Activated CD8-positive, alpha-beta T cell treated with anti-CD3 and anti-CD28 coated beads for 36 hours (primary cell): ENCODE measurements at places on chromosomes 6 and 20. TPM values are rescaled to one million over a fixed set of nuclear protein-coding genes. Genes with fewer than 3 reads are reported as not detected.

SLC4A11 gene
- 1.8 TPM for total RNA-seq

ADAT2 gene
- total RNA-seq, result 35.9 TPM

ERVFRD-1 gene
- not detected for total RNA-seq

MUC21 gene
- total RNA-seq, result not detected

FILIP1 gene
- total RNA-seq, result 0.07 TPM

QRSL1 gene
- total RNA-seq, result 20.8 TPM

LST1 gene
- 40.4 TPM for total RNA-seq

DTD1 gene
- total RNA-seq, result 53.5 TPM

DNA sequence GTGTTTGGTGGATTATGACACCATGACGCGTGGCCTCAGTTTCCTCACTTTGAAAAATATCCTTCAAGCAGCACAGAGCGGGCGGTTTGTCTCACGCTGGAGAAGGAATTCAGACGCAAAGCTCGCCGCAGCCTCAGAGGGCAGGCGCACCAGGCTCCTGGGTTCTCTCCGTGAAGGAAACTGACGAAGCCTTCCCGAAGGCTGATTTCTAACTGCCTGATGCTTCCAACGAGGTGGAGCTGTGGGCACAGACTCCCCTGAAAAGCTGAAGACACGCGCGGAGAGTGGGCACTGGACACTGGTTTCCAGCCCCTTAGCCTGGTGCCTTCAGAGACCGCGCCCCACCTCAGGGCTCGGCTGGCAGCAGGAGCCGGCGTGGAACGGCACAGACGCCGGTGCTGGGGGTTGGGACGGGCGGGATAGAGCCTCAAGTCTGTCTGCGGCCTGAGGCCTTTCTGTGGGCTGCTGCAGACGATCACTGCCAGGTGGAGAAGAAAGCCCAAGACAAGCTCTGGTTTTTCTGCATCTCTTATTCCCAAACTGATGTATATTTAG lies 56.1 kb downstream of the DACT2 start:
- no peak overlapping the region for H3K4me3 ChIP-seq
- no peaks in the 10 kb centered on the region for H3K4me1 ChIP-seq
- H3K27ac ChIP-seq, result no peak overlapping the region
- no peaks in the 10 kb centered on the region for H3K27me3 ChIP-seq
- no peak for DNase-seq

GRCh38 chr20:37907677-37908401 lies 4.9 kb downstream of the VSTM2L start:
- no peak overlapping the region for H3K27ac ChIP-seq
- H3K36me3 ChIP-seq, result no peaks in the 10 kb centered on the region
- H3K4me3 ChIP-seq, result no peak overlapping the region
- peaks cover 11% of the 10 kb centered on the region for H3K4me1 ChIP-seq
- peaks cover 48% of the 10 kb centered on the region for H3K27me3 ChIP-seq
- no peak for DNase-seq

GRCh38 chr20:19908576-19908975 lies 108.6 kb upstream of the NAA20 start:
- no peak overlapping the region for H3K4me3 ChIP-seq
- H3K27me3 ChIP-seq, result peaks cover 1% of the 10 kb centered on the region
- no peak overlapping the region for H3K27ac ChIP-seq
- H3K36me3 ChIP-seq, result no peaks in the 10 kb centered on the region
- no peak for DNase-seq
- no peaks in the 10 kb centered on the region for H3K4me1 ChIP-seq

GRCh38 chr20:44204156-44204831 lies 6.3 kb downstream of the OSER1 start:
- peaks cover 37% of the 10 kb centered on the region for H3K36me3 ChIP-seq
- peaks cover 55% of the 10 kb centered on the region for H3K4me1 ChIP-seq
- no peak for DNase-seq
- no peaks in the 10 kb centered on the region for H3K27me3 ChIP-seq
- H3K4me3 ChIP-seq, result no peak overlapping the region

- no peak overlapping the region for H3K27ac ChIP-seq
- no peaks in the 10 kb centered on the region for H3K36me3 ChIP-seq
- no peak for DNase-seq
Observed at GRCh38 chr6:56477241-56477640, 165.4 kb downstream of the DST start.

DNA sequence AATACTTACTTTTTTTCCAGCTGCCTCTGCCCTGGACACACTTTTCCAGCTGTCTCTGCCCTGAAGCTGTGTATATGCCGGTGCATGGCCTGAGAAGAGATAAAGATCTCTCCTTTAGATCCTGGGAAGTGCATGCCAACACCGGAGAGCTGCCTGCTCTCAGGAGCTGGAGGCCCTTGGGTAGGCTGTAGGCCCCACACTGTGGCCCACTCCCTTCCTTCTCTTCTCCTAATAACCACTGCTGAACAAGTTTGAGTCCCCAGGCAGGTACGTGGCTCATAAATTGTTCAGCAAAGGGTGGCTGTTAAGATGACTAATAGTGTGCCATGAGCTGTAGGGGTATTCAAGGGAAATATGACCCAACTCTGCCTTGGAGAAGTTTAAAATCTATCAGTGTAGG lies 102.5 kb downstream of the CD24 start:
- H3K4me3 ChIP-seq, result no peak overlapping the region
- H3K4me1 ChIP-seq, result no peaks in the 10 kb centered on the region
- no peak overlapping the region for H3K27ac ChIP-seq
- H3K36me3 ChIP-seq, result no peaks in the 10 kb centered on the region
- no peak for DNase-seq

DNA sequence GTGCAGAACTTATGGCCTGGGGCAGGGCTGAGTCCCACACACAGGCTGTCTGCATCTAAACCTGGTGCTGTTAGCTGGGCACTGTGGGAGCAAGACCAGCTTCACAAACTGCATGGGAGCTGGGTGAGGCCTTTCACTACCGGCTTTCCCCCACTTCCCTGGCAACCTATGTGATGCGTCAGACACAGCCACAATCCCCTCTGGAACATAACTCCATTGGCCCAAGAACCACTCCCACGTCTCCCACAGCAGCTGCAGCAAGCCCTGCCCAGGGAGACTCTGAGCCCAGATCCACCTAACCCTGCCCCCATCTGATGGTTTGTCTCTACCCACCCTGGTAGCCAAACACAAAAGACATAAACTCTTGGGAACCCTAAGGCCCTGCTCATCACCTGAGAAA lies 9.3 kb downstream of the WDR27 start:
- peaks cover under 1% of the 10 kb centered on the region for H3K4me1 ChIP-seq
- H3K4me3 ChIP-seq, result no peak overlapping the region
- no peak for DNase-seq
- H3K27ac ChIP-seq, result no peak overlapping the region
- peaks cover 38% of the 10 kb centered on the region for H3K36me3 ChIP-seq

DNA sequence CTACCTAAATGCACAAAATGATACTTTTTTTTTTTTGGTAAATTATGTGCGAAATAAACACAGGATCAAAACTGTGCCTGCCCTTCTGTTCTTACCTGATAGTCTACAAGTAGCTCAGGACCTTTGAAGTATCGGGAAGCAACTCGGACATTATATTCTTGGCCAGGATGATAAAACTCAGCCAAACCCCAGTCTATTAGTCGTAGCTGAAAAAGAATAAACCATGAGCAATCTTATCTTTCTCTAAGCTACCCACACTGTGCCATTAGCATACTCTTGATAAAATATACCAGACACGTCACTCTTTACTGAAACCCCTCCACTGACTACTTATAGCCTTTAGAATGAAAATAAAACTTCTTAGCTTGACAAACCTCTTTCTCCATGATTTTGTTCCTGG lies 29.8 kb upstream of the TBC1D20 start:
- H3K4me3 ChIP-seq, result no peak overlapping the region
- DNase-seq, result no peak
- H3K27ac ChIP-seq, result no peak overlapping the region
- H3K36me3 ChIP-seq, result peaks cover 52% of the 10 kb centered on the region
- H3K27me3 ChIP-seq, result no peaks in the 10 kb centered on the region
- H3K4me1 ChIP-seq, result no peaks in the 10 kb centered on the region

- DNase-seq, result no peak
- no peak overlapping the region for H3K4me3 ChIP-seq
- no peak overlapping the region for H3K27ac ChIP-seq
- H3K36me3 ChIP-seq, result no peaks in the 10 kb centered on the region
- H3K4me1 ChIP-seq, result peaks cover 2% of the 10 kb centered on the region
Observed at GRCh38 chr6:161833099-161833860, 559.4 kb upstream of the AGPAT4 start.

DNA sequence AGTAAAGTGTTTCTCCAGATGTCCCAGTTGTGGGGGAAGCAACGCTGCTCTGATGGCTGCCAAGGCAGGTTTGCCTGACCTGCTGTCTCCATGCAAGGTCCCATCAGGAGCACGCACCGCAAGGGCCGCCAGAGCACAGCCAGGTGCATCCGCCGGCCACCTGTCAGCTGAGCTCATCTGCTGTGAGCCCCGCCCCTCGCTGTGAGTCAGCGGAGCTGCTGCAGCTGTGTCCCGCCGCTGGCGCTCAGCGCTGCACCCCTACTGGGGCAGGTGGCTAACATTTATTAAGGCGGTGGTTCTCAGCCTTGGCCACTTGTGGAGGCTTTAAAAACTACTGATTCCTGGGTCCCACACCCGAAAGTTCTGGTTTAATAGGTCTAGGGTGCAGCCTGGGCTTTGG lies 225.7 kb downstream of the UST start:
- no peaks in the 10 kb centered on the region for H3K36me3 ChIP-seq
- H3K27ac ChIP-seq, result no peak overlapping the region
- no peaks in the 10 kb centered on the region for H3K4me1 ChIP-seq
- H3K27me3 ChIP-seq, result peaks cover 10% of the 10 kb centered on the region
- peak; percentile 66 for DNase-seq
- no peak overlapping the region for H3K4me3 ChIP-seq
